CD4-positive, alpha-beta T cell treated with Interleukin-12 subunit alpha and Interleukin-12 subunit beta, for 1 hour (primary cell): ENCODE measurements at places on chromosomes 1 and 21.

DNA sequence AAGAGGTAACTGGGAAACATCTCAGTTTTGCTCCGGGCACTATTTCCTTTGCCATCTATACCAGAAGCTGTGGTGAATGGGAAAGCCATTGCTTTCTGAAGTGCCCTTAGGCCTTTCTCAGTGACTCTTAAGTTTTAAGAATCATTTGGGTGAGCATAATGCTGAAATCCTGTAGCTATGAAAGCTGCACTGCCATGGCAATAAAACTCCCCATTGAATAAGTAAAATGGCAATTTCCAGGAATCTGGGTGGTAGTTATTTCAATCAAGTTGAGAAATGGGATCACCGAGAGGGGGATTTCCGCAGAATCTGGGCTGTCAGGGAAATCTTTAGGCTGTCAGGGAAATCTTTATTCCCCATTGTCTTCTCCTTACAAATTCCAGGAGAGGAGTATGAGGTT is 26.8 kb upstream of the MACF1 start:
- no peak for DNase-seq

DNA sequence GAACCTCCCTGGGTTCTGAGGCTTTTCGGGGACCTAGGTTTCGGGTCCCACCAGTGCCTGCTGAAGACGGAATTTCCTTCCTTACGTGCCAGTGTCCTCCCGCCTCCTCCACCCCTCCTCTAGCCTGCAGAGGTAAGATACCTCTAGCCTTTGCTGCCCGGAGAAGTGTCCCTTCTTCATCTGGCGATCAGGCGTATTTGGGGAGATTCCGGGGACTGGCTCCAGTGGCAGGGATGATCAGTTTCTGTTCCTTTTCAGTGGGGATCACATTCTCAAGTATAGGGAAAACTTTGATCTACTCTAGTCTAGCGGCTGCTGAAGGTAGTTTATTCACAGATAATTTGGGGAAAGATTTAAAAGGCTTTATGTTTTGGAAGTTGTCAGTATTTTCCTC is 674 bp downstream of the CEP350 start:
- DNase-seq = no peak

GRCh38 chr21:37130971-37131370 is 57.9 kb downstream of the TTC3 start:
- DNase-seq = no peak

GRCh38 chr1:9561429-9561828 is 22.2 kb downstream of the SLC25A33 start:
- DNase-seq = peak; percentile 24

DNA sequence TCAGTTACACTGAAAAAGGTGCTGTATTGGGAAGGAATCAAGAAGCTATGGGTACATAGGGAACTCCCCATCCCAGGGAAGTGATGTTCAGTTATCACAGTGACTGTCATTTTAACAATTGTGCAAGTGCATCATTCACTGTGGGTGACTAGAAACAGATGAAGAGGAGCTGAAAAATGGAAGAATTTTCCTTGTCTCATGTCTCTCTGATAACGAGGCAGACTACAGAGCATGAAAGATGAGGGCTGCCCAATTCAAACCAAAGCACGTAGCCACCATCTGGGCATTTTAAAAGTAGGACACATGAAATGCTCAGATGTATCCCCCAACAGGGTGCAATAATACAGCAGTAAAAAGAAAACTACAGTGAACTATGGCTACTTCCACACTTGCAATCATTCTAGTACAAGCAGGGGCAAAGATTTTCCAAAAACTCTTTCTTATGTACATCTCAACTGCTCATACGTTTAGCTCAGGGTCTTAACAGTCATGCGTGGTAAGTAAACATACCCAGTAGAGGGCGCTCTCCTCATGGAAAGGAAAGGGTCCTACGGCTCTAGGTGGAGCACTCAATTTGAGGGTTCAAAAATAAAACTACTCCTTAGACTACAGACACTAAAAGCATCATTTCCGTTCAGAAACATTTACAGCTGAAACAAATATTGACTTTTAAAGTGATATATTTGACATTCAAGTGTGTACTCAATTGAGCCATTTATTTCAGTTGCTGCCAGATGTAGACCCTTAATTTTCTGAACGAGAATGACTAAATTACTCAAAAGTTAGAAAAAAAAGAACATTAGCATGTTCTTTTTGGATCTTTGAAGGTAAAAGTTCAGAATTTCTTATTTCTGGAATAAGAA is 143.2 kb downstream of the KCTD3 start:
- no peak for DNase-seq

DNA sequence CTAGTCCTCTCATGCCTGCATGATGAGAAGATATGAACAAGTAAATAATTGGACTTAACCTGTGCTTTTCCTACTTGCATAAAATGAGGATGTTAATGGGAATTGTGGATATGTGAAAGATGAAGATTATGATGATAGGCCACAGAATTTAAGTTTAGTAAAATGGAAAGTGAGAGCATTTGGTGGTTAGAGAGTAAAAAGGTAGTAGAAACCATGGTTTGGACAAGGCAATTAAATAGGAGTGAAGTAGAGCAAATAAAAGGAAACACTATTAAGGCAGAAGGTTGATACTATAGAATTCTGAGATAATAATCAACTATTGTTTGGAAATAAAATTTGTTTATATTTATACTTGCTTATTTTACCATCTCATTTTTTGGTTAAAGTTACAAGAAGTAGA is 1162.5 kb downstream of the MRPL39 start:
- DNase-seq = no peak

- no peak for DNase-seq
These were observed 33.7 kb upstream of the SGIP1 start for GRCh38 chr1:66500301-66500700.

GRCh38 chr1:173479649-173480048 is 2.5 kb downstream of the PRDX6 start:
- DNase-seq = no peak

DNA sequence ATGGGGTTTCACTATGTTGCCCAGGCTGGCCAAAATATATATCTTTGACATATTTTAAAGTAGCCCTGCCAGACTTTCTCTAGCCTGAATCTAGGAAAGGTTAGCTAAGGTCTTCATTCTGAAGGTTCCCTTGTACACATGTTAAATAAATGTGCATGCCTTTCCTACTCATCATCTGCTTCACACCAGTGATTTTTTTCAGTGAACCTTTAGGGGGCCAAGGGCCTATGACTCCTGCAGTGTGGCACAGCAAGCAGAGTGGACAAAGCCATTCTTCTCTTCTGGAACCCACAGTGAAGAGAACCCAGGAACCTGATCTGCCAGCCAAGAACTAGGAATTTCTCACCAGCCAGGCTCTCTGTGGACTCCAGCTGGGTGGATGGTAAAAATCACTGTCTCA is 22.9 kb downstream of the CBR1 start:
- DNase-seq = no peak

- no peak for DNase-seq
These were observed 8.3 kb downstream of the CITED4 start for GRCh38 chr1:40853885-40854170.

DNA sequence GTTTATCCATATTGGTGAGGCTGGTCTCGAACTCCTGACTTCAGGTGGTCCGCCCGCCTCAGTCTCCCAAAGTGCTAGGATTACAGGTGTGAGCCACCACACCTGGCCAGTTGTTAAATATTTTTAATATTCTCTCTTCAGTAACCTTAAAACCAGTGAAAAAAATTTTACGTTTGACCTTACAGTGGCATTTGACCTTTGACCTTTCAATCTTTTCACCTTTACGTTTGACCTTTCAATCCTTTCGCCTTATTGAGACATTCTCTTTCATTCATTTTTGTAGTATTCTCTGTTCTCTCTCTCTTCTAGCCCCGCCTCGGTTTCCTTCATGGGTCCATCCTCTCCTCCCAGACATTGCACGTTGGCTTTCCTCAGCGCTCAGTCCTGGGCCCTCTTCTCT is 277.9 kb downstream of the DNM3 start:
- no peak for DNase-seq

GRCh38 chr1:203476216-203476814 is 709 bp downstream of the PRELP start:
- no peak for DNase-seq

DNA sequence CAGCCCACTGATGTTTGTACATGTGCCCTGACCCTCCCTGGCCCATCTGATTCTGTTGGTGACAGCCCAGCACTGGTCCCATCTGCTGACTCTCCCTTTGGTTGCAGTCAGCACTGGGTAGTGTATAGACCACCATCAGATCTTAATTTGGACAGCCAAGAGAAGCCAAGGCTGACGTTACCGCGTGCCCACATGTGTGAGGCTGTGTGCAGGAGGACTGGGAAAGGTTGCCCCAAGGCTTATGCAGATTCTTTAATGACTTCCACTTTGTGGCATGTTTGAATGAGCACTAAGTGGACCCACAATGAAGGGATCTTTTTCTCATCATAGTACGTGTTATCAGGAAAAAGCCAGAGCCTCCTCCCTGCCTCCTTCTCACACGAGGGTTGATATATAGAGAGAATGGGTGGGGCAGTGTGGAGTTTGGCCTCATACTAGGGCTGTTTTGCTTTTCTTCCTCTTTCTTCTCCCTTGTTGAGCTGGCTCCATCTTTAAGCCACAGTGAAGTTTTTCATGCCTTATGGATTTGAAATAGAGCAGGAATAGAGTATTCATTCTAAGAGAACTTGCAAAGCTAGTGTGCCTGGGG is 93.5 kb downstream of the NAV1 start:
- DNase-seq = no peak

DNA sequence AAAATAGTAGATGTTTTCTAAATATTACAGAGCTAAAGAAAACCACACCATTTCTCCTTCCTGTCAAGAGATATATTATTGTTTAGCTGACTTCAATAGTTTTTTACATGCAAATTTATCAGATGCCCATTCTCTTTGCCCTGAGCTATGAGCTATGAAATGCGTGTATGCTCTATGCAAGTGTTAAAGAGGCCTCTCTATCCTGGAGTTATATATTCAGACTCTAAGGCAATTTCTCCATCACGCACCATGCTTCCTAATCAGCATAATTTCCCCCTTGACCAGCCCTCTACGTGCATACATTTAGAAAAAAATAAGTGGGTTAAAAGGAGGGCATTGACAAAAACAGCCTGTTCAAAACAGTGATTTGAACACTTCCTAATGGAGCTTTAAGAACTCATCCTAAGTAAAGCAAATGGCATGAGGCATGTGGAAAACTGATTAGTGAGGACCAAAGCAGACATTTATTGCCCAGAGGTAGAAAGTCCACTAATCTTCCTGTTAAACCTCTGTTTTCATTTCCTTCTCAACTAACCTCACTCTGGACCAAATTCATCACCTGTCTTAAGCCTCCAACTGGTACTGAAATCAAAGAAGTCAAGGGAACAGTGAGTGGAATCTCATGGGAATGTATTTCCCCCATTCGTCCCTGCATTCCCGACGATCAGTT is 565.8 kb upstream of the PKN2 start:
- no peak for DNase-seq

- DNase-seq = peak; percentile 17
These were observed 1.5 kb downstream of the STUM start for GRCh38 chr1:226549937-226550671.

DNA sequence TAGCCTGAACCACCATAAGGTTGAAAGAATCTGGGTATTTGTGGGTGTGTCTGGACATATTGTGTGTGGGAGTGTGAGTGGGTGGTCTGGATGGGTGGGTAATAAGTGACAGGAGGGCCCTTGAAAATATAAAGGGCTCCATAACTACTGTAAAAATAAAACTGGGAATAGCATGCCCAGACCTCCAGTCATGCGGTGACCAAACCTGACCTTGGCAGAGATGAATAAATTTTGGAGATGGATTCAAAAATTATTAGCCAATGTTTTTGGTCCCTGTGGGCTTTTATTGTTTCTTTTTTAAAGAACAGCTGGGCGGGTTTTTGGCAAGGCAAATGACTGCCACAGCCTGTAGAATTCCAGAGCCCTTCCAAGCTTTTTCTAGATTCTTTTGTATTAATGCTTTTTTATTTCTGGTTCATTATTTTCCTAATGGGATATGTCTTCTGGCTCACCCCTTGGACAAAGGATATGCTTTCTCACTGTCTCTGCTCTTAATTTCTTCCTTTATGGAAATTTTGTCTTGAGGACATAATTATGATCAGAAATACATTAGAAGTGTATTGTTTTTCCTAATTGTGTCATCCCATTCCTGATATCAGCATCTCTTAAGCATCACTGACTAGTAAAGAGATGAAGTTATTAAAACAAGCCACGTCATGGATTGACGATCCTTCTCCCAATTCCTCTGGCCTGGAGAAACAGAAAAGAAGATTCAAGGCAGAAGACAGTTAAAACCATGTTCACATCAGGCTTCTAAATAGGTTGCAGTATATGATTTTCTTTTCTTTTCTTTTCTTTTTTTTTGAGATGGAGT is 69.5 kb downstream of the NTMT2 start:
- no peak for DNase-seq

- no peak for DNase-seq
These were observed 41.4 kb downstream of the NEXN start for GRCh38 chr1:77929806-77930205.

GRCh38 chr1:8460132-8460544 is 142.2 kb downstream of the SLC45A1 start:
- DNase-seq = no peak

DNA sequence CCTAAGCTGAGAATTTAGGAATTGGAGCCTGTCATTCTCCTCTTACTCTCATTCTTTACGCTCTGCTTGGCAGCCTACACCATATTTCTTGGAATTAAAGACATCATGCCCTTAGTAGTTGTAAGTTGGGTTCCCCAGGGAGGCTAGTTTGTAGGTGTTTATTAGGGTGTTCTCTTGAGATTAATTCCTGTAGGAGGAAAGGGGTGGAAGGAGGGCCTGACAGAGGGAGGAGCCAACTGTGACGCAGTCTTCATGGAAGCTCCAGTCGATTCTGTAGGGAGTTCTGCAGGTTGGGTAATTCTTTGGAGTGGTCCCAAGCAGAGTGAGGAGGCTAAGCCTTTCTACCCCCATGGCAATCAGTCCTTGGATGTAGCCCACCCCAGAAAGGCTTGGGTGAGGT is 111.4 kb downstream of the HHAT start:
- no peak for DNase-seq

- no peak for DNase-seq
These were observed 77.0 kb upstream of the MACF1 start for GRCh38 chr1:39127513-39127912.

DNA sequence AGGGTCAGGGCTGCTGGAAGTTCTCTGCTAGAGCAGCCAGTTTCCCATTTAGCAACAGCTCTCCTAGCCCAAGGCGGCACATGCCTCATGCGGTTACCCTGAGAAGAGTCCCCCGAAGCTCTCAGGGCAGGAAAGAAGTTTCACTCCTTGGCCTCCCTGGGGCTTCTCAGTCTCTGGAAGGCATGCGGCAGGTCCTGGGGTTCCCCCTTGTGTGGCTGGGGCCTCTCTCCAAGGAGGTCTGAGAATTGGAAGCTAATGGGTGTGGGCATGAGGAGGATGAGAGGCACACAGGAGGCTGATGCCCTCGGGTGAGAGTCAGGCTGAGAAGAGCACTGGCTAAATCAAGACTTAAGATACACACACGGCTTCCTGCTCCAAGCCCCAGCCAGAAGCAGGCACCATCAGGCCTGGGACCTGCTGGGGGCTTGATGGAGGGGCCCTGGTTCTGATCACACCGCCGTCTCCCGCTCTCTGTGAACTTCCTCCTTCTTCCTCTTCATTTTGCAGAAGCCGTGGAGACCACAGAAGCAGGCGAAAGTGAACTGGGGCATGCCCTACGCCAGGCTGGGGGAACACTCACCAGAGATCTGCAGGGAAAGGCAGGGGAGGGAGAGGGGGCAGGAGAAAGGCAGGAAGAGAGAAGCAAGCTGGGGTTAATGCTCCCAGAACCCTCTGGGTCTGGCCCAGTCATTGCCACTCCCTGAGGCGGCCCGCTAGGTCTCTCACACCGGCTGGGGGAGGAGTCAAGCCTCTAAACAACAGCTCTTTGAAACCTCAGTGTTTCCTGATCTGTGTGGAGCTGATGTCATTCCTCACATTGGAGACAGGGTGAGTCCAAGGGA is 15.1 kb downstream of the BLACAT1 start:
- DNase-seq = peak; percentile 72
